ENCODE measurements at places on chromosomes 3 and 15.

GRCh38 chr15:25848784-25849156 lies 14.4 kb downstream of the ATP10A start:
- DNase-seq = no peak

GRCh38 chr15:25859838-25860645 lies 3.1 kb downstream of the ATP10A start:
- peak; percentile 51 for DNase-seq

- no peak for DNase-seq
Observed at GRCh38 chr15:44763187-44763586, 26.9 kb downstream of the TRIM69 start.

- DNase-seq = no peak
Observed at GRCh38 chr15:71462638-71463037, 347.4 kb downstream of the THSD4 start.

DNA sequence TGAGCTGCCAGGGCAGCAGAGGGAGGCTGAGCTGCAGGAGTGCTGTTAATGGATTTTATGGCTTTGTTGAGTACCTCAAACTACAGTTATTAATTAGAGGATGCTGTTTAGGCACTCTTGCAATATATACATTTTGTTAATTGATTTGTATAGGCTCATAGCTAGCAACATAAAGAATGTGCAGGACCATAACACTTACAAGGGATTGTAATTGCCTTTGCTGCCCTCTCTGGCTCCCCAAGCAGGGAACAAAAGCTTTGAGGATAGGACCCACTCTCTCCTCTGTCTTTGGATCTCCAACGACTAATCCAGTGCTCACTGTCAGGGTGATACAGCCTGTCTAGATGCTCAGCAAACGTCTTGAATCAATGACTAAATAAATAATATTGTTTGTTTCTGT lies 1.2 kb upstream of the CLSTN2 start:
- no peak for DNase-seq

- no peak for DNase-seq
Observed at GRCh38 chr3:195587406-195587805, 3.7 kb upstream of the APOD start.

DNA sequence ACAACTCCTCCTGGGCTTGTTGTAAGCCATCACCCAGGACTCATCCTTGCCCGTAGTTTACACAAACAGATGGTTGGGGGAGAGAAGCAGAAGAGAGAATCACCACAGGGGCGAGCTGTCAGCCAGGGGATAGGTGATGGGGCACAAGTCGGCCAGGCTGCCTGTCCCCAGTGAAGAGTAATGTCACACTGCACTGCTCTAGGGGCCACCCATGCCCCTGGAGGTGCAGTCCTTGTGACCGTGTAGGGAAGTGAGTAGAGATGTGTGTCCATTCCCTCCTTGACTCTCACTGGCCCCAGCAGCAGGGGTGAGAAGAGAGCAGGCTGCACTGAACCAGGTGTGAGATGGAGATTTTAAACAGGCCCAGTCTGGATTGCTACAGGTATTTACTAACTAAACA lies 17.1 kb upstream of the PRSS50 start:
- DNase-seq = no peak

DNA sequence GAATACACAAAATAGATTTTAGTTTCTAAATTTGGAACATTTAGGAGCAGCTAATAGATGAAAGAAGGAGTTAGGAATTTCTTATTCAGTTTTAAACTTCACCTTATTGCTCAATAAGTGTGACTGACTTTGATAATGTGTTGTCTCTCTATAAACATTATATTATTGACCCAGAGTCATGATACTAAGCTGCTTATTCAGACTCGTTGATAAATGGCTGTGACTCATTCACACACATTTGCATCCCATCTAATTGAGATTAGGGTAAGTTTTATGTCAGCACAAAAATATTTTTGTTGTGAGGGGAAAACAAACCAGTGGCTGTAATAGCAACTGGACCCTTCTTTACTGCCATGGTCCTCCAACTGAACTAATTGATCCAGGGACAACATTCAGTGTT lies 137.6 kb downstream of the GOLIM4 start:
- no peak for DNase-seq

DNA sequence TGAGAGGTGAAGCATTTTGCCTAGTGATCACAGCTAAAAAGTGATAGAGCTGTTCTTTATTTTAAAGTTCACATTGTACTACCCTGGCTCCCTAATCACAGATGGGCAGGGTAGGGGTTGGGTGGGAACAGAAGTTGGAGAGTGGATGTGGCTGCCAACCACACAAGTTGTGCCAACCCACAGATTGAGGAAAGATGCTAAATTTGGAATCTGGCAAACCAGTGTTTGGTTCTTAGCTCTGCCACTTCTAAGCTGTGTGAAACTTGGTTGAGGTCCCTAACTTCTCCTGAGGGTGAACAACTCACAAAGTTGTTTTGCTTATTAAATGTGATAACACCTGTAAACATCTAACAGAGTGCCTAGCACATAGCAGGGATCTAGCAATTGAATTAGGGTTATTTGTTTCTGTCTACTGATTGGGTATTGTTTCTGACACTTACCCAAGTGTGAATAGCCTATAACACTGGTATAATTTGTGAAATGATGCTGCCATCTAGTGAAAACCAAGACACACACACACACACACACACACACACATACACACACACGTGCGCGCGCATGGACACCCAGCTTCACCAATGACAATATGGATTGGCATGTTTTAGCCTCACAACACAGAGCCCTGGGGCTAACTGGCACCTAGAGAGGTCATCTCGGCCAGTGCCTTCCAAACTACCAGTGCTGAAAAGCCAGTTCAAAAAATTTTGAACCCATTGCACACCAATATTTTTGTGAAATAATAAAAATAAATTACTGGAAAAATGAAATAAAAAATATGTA lies 25.3 kb downstream of the ADGRG7 start:
- DNase-seq = no peak

DNA sequence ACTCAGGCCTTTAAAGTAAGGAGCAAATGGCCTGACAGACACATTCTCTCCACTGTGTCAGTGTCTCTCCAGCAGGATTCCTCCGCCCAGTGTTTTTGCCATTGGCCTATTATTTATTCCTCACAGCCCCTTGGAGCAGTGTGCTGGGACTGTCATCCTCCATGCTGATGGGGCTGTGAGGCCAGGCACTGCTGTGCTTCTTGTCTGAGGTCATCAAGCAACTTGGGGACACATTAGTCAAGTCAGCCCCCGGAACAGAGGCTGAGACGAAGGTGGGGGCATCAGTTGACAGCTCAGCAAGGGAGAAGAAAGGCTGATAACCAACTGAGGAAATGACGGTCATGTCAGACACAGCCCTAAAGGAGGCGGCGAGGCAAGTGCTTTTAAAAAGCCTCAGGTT lies 67.4 kb downstream of the XXYLT1 start:
- DNase-seq = no peak

GRCh38 chr3:98322101-98322500 lies 31.6 kb upstream of the OR5K4 start:
- no peak for DNase-seq

DNA sequence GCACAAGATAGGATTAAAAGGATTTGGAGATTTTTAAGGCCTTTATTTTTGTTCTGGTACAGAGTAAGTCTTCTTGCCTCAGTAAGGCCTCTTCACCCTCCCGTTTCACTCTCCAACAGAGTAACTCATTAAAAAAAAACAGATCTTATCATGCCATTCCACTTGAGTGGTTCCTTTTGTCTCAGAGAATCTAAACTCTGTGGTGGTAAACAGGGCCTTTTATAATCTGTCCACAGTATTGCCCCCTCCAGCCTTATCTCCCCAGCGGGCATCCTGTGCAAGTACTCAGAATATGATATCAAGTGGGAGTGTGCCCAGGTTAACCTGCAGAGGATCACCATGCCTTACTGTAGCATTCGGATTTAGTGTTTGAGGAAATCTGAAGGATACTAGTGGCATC lies 20.3 kb upstream of the ATOSA start:
- DNase-seq = no peak

DNA sequence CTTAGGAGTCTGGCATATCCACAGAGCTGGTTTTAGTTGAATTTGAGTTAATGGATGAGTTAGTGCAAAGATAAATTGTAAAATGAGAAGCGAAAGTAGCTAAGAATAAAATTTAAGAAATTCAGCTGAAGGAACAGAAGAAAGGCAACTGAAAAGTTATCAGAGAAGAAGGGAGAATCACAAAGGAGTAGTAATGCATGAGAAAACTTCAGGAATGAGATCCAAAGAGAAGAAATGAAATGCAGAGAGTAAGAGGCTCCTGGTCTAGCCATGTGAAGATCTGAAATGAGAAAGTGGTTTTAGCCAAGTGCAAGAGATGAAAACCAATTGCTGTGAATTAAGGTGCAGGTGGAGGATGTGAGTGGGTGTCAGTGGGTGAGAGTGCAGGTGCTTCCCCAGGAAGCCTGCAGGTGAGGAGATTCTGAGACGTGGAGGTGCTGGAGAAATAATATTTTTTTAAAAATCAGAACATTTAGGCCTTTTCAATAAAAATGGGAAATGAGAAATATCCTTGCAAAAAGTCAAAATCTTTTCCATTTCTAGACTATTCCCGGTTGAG lies 18.5 kb downstream of the KBTBD8 start:
- DNase-seq = no peak

GRCh38 chr15:66251790-66252684 lies 1.5 kb downstream of the MEGF11 start:
- peak; percentile 28 for DNase-seq

DNA sequence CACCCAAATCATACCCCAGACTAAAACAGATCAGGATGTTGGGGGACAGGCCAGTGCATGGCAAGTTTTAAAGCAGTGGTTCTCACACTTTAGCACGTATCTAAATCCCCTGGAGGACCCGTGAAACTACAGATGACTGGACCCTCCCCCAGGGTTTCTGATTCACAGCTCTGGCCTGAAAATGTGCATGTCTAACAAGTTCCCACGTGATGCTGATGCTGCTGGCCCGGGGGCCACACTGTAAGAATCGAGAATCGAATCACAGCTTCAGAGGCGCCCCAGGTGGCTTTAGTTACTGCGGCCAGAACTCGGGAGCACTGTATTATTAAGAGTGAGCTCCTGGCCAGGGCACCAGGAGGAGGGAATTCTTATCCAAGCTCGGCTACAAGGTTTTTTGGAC lies 11.6 kb downstream of the ADAMTS17 start:
- DNase-seq = no peak

DNA sequence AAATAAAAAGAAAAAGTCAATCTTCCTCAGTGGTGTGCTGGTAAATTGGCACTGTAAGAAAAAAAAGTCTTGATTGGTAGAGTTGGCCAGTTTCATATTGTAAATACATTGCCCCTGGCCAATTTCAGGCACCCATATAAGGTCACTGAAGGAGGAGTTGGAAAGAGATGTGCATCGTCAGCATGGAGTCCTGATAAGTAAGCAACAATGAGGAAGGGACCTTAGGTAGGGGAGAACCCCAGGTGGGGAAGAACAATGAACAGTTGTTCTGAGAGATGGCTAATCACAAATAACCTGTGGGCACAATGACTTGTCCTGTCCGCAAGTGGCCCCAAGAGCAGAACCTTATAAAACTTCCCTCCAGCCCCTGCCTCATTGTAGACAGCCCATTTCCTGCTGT lies 8.6 kb upstream of the CYP8B1 start:
- no peak for DNase-seq

GRCh38 chr15:90588427-90588826 lies 58.7 kb downstream of the CRTC3 start:
- no peak for DNase-seq

- DNase-seq = no peak
Observed at GRCh38 chr15:35312344-35312743, 227.2 kb upstream of the NANOGP8 start.

Data from activated T-helper 1 cell treated with Interleukin-2 at 50 U/mL for 16 hours (primary cell).